Stimulated activated CD8-positive, alpha-beta memory T cell treated with anti-CD3 and anti-CD28 coated beads, Interleukin-4, amount 100 ng/mL, for 48 hours (primary cell): ENCODE measurements at places on chromosomes 2 and 18.

DNA sequence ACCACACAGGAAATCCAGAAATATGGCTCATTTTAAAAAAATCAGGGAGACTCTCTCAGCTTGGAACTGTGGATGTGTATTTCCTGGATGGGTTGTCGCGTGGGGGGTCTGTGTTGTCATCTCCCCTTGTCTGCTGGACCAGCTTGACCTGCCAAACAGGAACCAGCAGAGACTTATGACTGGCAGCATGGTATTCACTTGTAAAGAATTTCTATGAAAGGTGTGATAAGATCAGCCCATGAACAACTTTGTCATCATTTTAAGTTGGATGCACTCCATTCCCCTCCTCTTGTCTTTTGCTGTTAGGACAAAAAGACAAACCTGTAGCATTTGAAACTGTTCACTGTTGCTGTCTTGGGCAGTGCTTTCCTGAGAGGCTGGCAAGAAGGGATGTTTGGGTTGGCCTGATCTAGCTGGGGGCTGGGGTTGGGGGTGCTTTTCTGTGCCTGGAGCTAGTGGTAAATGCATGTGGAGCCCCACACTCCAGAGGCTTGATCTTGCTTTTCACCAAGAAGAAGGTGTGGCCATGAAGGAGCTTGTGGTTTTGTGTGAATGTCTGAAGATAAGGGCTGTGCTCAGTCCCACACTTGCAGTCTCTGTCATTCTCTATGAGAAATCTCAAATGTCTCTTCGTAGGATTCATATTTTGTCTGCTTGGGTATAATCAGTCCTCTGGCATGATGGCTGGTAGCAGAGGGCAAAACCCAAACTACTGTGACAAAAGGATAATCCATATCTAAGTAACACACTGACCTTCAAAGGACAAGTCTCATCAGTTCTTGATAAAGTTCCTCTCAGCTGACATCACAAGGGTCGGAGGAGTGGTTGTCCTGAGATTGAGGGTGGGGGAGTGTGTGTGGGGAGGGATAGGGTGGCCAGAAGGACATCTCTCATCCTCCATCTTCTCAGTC, 39.0 kb downstream of the RALB start:
- DNase-seq: no peak

- no peak for DNase-seq
Measured at GRCh38 chr2:86274918-86275275, 62.5 kb downstream of the REEP1 start.

DNA sequence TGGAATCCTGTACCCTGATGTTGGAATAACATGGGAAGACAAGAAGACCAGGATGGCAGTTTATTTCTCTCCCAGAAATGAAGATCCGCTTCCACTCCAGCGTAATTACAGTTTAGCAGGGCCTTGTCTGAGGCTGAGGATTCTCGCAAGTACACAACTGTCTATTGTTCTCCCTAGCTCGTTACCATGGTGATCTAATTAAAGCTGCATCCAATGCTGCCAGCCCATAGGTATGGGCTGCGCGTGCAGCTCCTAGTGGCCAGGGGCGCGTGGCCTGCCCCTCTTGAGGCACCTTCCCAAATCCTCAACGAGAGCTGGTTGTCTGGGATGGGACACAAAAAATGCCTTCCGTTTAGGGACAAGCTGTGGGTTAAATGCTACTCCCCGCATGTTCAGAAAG, 344.9 kb downstream of the CYRIA start:
- DNase-seq: no peak

DNA sequence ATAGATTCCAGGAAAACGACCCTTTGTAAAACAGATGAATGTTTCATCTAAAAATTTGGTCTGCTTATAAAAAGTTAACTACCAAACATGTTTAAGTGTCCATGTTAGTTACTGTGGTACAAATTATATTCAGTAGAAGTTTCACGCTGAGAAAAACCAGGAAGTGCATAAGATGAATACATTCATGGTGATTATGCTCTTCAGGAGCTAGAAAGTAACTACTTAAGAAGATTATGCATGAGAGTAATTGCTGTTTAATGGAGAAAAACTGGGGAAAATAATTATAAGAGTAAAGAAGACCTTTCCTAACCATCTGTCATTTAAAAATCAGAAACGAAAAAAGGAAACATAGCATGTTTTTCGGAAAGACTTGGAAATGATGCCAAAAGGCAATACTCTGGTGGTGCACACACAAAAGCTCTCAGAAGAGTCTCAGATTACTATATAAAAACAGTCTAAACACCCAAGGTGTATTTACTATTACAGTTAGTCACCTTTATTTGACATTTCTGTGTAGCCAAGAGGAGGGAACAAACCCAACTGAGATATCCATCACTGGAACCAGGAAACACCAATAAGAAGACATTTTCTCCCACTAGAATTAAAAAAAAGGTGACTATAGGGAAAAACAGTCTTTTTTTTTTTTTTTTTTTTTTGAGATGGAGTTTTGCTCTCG, 38.8 kb upstream of the METTL21A start:
- DNase-seq: no peak

DNA sequence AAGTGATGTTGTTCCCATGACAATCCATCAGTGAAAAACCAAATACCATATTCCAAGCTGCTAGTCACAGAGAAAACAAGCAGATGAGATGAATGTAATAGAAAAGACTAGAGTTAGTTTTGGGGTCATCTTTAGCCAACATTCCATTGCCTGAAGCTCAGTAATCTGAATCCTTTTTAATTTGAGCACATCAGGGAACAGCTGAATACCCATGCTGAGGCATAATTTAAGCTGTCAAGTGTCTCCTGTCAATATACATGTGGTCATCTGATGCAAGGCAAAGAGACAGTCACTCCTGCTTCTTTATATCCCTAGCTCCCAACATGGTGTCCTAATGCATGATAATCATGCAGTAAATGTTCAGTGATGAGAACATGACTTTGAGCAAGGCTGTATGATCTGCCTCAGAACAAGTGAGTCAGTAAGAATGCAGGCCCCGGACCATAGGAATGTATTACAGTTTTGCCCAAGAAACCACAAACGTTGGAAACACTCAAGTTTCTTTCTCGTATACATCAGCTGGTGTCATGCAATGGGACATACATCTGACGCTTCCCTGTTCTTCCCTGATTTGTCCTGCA, 48.0 kb downstream of the CDK15 start:
- DNase-seq: no peak

DNA sequence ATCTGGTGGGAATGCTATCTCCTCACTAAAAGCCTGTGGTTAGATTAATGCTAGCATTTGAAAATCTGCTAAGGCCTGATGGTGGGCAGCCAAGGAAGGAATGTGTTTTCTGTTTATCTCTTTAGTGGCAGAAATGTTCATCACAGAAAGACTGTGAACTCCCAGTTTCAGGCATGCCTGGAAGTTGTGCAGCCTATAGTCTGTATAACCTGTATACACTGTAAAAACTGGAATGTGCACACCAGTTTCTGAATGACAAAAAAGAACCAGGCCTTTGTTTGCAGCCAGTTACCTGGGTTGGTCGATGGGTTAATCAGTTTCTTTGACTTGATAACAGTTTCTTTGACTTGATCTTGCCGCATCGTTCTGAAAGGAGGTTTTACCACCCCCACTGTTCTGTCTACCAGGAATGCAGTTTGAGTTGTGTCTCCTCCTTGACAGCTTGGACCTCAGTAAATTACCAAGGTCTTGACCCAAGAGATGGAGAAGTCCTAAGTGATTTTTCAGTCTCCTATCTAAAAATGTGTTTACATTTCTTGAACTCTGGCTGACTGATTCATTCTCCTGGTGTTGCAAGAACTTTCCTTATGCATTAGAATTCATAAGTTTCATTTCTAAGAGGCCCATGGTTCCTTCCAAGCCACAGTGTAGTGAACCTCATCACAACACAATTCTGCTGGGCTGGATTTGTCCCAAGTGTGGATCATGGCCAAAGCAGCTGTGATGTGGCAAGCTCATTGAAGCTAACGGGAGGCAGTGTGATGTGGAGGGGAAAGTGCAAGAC, 62.2 kb downstream of the KIAA2012 start:
- DNase-seq: no peak

DNA sequence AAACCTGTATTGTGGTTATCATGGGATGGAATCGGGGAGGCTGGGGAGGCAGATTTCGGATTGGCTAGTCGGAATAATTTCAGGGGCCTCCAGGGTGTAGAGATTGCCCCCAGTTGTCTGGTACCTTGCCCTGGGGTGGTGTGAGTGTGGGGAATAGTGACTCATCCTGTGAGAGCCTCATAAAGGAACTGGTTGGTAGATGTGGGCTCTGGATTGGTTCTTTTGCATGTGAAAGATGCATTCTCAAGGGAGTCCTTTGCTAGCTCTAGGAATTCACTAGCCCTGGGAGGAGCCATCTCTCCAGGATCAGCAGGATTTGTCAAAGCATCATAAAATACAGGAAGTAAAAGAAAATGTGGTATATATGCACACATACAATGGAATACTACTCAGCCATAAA, 331.6 kb downstream of the SETBP1 start:
- DNase-seq: no peak

DNA sequence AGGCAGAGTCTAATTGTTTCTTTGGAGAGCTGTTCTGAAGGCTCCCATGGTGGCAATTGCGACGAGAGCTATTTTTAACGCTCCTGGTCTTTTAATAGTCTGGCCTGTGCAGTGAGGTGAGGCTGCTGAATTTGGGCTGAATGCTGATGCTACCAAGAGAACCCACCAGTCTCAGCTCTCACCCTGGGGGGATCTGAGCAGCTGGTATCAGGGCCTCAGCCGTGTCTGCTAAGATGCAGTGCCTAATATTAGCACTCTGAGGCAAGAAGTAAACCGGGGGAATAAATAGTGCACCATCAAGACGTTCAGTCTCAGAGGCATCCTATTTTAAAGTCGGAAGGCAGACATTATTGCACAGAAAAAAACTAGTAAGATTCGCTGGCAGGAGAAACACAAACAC, 214.8 kb upstream of the PID1 start:
- no peak for DNase-seq

- DNase-seq: no peak
Measured at GRCh38 chr2:159774370-159774990, 23.5 kb downstream of the CD302 start.

DNA sequence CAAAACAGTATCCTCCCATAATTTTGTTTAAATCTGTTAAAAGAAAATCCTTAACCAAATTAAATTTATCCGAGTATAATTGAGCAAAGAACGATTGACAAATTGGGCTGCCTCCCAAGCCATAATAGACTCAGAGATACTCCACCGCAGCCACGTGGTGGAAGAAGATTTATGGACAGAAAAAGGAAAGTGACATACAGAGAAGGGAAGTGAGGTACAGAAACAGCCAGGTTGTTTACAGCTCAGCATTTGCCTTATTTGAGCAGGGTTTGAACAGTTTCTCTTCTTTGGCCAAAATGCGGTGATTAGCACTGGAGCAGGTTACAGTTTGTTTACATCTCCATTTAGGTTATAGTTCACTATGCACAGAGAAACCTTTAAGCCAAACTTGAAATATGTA, 60.8 kb downstream of the KYNU start:
- DNase-seq: no peak

DNA sequence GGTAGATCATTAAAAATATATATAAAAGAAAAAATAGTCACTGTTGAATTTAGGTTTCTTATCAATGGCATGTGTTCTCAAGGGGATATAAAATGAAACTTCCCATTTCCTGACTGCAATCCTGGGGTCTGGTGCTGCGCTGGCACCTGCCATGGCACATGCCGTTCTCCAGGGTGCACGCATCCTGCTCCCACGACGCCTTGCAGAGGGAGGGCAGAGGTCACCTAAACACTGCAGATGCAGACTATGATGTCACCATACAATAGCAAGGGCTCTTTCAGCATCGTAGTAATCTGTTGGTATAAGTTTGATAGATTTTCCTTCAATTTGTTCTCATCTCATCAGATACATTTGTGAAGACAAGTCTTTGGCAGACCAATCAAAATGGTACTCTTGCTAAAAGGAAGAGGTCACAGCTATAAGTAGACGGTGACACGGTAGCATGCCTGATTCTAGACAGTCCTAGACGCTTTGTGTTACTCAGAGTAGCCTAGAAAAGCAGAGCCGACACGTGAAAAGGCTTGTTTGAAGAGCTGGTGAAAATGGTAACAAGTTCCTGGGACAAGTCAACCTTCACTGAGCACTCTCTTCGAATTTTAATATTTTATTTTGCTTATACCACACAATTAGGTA, 761.4 kb downstream of the DCDC2C start:
- no peak for DNase-seq

DNA sequence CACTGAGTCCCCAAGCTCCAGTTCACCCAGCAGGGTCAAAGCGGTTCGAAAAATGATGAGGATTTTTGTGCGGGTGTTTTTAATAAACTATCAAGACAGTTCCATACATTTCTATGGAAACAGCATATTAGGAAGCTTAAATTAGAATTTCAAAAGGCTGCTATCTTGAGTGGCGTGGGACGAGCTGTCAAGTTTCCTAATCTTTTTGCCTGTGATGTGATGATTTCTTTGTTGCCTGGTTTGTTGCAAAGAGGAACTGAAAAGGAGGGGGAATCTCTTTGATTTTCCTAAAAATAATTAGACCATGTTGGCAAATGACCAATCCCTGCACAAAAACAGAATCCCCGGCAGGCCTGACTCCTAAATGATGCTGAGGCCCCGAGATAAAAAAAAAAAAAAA, 66.1 kb upstream of the ATG16L1 start:
- no peak for DNase-seq

DNA sequence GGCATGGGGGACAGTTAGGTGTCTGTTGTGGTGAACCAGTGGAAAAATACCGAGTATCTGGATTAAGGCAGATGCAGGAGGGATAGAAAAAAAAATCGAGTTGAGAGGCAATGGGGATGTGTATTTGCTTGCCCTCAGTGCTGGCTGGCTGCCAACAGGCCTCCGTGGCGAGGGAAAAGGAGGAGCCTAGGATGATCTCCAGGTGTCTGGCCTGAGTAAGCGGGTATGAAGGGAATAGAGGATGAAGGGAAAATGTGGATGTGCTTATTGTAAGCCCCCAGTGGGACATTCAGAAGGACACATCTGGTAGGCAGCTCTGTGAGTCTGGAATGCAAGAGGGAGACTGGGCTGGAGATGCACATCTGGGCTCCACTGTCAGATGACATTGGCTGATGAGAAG, 22.8 kb downstream of the KCNS3 start:
- no peak for DNase-seq

DNA sequence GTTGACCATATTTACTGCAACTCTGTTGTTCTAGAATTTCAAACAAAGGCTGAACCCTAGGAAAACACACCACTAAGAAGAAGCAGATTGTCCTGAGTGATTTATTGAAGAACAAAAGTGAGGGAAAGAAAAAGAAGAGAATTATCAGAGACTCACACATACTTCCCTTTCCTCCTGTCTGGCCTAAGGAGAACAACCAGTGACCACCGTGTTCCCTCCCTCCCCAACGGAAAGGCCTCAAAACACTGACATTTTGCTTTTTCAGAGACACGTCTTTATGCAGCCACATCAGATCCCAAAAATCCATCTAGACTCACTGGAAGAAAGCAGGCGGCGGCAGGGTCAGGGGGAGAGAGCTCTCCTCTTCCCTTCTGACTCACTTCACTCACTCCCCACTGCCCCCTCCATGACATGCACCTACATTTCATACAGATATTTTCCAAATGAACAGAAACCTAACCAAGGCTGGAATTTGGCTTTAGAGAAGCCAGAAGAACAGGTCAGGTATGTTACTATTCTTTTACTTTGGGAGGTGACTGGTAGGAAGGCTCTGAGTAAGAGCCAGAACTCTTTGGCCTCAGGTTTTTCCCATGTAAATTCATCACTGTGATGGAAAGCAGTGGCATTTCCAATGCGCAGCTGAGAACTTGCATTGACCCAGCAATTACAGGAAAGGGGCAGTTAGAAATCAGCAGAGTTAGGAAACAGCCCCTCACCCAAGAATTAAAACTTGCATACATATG, 169.9 kb downstream of the BCL11A start:
- no peak for DNase-seq

GRCh38 chr18:12838178-12838634, 45.8 kb downstream of the PTPN2 start:
- no peak for DNase-seq

GRCh38 chr2:72806280-72806945, 19.4 kb downstream of the EXOC6B start:
- no peak for DNase-seq
